ENCODE measurements at places on chromosomes 7 and 10.

GRCh38 chr7:17411922-17412321 lies 113.5 kb downstream of the AHR start:
- DNase-seq, result no peak

GRCh38 chr10:2665772-2666171 lies 401.6 kb upstream of the PFKP start:
- no peak for DNase-seq

DNA sequence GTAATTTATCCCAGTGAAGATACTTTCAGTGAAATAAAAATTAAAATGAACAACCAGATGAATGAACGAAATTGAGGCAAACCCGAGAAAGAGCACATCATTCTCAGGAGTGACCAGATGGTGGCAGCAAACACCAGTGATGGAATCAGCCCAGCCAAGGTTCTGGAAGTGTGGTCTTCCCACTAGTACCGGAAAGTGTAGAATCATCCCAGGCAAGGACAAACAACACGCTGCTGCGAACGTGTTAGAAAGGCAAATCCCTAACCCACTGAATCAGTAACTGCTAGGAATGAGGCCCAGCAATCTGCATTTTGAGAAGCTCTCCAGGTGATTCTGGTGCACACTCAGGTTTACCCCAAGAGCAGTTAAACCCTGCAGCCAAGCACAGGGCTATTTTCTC lies 15.5 kb upstream of the SLC18A3 start:
- peak; percentile 54 for DNase-seq

GRCh38 chr7:72112530-72112929 lies 299.6 kb downstream of the CALN1 start:
- DNase-seq, result no peak

DNA sequence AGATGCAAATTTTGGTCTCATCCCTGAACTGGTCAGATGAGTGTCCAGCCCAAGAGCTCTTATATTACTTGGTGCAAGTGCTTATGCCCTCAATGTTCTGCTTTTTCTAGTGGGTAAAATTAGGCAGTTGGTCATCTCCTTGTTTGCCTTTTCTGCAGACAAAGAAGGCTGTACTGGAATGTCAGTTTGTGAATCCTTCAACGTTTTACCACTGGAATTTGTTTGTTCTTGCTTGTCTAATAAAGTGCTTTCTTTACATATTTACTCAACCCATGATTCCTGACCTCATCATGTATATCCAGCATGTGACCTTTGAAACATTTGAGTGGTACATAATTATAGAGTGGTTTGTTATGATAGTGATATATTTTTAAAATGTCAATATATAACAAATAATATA lies 232.2 kb upstream of the TEX47 start:
- no peak for DNase-seq

- peak; percentile 26 for DNase-seq
Measured at GRCh38 chr10:74058658-74059057, 60.7 kb downstream of the VCL start.

GRCh38 chr10:3173171-3173878 lies 743 bp upstream of the PITRM1 start:
- DNase-seq, result no peak

DNA sequence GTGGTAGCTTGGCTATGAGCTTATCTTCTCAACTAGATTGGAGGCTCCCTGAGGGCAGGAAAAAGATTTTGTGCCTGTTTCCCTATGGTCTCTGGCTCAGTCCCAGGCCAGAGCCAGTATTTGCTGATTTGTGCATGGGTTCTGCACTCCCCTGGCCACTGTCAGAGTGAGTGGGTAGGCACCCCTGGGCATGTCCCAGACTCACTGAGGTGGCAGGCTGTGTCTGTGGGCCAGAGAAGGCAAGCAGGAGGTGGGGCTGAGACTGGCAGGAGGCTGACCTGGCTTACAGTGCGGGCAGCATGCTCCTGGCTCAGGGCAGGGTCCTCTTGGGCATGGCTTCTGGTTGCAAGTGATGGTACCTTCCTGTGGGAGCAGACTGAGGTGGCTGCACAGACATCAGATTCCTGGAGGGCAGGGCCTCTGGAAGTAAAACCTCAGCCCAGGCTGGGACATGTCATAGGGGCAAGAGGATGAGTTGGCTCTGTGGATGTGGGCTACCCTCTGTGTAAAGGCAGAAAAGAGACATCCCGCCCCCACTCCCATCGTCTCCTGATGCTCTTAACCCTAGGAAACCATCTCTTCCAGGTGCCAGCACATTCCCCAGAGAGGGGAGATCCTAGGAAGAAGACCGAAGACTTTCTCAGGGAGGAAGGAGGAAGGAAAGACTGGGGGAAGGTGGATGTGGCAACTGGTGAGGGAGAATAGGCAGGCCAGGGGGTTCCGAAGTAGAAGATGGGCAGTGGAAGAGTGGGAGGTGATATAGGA lies 4.3 kb downstream of the KCP start:
- no peak for DNase-seq

DNA sequence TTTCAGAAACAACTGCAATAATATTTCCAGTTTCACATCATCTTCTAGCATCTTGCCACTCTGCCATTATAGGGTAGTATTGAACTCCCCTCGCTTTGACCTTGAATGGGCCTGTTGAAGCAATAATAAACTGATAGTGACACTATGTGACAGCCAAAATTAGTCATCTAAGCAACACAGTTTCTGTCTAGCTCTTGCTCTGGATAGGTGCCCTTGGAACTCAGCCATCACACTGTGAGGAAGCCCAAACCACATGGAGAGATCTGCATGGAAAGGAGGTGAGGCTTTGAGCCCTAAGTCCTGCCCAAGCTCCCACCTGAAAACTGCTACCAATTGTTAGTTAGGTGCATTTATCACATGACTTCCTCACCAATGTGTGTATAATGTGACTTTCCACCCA lies 18.1 kb upstream of the KCND2 start:
- DNase-seq, result no peak

- DNase-seq, result no peak
Measured at GRCh38 chr7:151000897-151001495, 10.2 kb downstream of the NOS3 start.

DNA sequence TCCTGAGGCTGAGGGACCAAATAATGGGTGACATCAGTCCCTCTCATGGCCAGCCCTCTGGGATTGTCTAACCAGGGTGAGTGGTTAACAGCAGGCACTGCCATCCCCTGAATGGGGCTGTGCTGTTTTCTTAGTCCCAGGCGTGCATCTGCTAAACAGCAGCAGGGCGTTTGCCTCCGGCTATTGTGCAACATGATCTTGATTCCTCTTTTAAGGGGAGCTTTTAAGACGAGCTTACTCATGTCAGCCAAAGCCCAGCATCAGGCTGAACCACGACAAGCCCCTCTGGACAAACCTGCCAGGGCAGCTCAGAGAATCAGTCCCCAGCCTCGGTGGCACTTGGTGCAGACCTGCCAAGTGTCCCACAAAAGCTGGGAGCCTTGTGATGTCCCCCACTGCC lies 16.2 kb upstream of the IGFBP3 start:
- DNase-seq, result no peak

DNA sequence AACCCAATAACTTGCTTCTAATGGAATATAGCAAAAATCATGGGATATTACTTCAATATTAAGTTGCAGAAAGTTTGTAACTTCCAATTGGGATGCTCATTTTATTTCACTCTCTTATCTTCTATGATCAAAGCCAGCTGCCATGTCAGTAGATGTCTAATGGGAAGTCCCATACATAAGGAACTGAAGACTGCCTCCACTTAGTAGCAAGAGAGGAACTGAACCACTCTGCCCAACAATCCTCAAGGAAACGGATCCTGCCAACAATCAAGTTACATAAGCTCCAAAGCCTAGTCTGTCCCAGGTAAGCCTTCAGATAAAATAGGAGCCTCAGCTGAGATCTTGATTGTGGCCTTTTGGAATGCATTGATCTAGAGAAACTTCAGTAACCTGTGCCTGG lies 431.5 kb upstream of the PCDH15 start:
- no peak for DNase-seq

- no peak for DNase-seq
Measured at GRCh38 chr7:625376-625971, 101.0 kb upstream of the DNAAF5 start.

- DNase-seq, result no peak
Measured at GRCh38 chr7:131424219-131424822, 96.6 kb downstream of the MKLN1 start.

DNA sequence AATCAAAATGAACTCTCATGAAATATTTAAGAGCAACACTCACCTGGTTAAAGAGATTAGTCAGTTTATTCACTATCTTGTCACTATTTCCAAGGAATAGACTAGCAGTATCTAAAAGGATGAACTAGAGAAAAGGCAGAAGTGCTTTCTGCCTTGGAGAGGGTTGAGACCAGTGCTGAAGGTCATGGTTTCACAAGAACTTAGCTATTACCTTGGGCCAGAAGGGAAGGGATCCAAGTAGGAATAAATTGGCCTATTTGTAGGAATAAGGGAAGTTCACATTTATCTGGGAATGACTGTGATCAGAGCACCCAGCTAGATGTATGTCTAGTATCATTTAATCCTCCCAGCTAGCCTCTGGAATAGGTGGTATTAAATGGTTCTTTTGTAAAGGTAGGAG lies 347.2 kb downstream of the LRMDA start:
- DNase-seq, result no peak

- DNase-seq, result no peak
Measured at GRCh38 chr7:155178096-155178495, 108.0 kb downstream of the HTR5A start.

- DNase-seq, result no peak
Measured at GRCh38 chr7:11317766-11318165, 344.1 kb downstream of the PHF14 start.

DNA sequence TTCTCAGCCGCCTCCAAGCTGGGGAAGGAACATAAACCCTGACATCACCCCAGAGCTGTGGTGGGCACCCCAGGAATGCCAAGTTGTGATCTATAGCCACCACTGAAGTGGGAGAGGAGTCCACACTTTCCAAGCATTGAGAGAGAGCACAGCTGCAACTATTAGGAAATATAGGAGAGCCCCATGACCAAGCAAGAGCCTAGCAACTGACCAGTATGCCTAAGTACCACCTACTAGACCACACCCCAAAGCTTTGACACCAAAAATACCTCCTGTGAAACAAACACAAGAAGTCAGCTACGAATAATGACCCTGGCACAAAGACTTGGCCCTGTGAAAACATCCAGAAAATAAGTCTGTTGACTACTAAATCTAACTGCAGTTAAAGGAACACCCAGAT lies 804.1 kb upstream of the IGFBP3 start:
- no peak for DNase-seq

DNA sequence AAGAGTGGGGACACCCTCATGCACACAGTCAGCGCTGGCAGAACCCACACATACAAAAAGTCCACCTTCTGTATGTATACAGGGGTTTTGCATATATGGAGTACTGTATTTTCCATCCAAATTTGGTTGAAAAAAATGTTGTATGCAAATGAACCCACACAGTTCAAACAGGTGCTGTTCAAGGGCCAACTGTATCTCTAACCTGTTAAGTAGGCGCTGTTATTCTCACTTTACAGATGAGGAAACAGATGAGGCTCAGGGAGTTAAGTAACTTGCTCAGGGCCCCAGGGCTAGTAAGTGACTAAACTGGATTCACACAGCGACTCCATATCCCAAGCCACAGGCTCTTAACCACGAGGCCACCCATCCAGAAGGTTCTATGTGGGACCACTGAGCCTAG lies 69.9 kb downstream of the C10orf105 start:
- DNase-seq, result no peak

All from right hindlimb (tissue), 1 donor.